ENCODE measurements at places on chromosomes 1 and 21. TPM values are rescaled to one million over a fixed set of nuclear protein-coding genes. Genes with fewer than 3 reads are reported as not detected.

The PBX1 gene
- total RNA-seq = 0.64 TPM

The LYPLA2 gene
- total RNA-seq = 37.4 TPM

The LRRC38 gene
- total RNA-seq = not detected

GRCh38 chr1:87201768-87202167 lies 126.9 kb upstream of the LMO4 start:
- no peak for DNase-seq

DNA sequence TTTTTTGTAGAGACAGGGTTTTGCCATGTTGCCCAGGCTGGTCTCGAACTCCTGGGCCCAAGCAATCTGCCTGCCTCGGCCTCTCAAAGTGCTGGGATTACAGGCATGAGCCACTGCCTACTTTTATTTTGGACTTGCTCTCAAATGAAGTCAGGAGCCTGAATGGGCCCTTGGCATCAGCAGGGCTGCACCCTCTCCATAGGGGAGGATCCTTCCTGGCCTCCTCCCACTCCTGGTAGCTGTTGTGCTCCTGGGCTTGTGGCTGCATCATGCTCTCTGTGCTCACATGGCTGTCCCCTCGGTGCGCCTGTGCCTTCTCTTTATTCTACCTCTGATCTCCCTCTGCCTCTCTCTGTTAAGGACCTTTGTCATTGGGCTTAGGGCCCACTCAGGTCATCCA lies 46.4 kb upstream of the DISP3 start:
- DNase-seq = no peak

GRCh38 chr1:230127105-230128054 lies 60.3 kb downstream of the GALNT2 start:
- DNase-seq = no peak

DNA sequence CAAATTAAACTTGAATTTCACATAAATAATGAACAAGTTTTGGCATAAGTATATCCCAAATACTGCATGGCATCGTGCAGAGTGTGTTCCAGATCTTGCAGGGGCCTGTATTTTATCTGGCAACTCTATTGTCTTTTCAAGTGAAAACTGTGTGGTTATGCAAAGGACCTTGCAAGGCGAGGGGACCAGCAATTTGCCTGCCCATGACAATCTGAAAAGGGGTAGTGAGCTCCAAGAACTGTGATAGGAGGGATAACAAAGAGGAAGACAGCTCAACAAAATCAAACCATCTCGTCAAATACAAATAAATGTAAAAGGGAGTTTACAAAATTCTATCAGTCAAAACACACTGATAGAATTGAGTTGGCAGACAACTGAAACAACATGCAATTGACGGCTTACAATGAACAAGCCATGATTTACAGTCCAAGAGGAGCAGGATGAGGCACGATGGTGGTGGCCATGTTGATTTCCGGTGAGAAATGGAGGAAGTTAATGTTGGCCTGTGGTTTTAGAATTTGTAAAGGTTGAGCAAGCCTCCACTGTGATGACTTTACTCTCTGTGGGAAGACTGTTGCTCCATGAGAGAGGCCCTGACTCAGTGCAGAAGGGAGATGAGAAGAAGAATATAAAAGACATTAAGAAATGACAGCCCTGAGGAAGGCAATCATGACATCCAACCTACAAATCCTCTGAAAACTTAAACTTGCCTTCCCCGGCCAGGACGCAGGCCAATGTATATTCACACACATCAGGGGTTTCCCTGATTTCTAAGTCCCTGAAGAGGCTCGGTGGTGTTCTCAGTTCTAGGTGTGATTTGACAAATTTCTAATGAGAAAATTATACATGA lies 132.2 kb downstream of the ADSS2 start:
- DNase-seq = no peak

DNA sequence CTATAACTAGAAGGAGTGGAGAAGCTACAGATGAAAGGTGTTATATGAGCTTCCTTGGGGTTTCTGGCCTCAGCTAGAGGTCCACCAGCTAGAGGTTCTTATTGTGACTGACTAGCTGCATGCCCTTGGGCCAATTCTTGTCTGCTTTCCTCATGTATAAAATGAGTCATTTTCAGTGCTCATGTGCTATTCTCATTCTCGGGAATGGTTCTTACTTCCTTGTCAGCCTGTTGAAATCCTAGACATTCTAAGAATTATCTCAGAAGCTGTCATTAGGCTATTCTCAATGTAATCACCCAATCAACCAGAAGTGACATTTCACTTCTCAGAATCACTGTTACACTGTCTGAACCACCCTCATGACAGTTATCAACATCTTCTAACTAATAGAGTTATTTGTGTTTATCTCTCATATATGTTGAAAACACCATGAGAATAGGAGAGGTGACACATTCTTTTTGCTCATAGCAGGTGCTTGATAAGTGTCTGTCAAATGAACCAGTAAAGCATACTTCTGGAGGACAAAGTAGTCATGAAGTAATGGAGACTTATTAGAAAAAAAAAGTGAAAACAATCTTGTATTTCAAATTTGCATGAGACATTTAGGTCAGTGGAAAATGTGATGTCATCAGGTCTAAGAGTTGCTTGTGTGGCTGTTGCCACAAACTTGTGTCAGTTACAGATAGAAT lies 122.8 kb upstream of the IVNS1ABP start:
- peak; percentile 3 for DNase-seq

GRCh38 chr1:35530168-35530567 lies 27.0 kb downstream of the KIAA0319L start:
- DNase-seq = no peak

GRCh38 chr1:119966020-119966419 lies 69.7 kb upstream of the ADAM30 start:
- DNase-seq = no peak

- no peak for DNase-seq
These were observed 58.7 kb upstream of the SIM2 start for GRCh38 chr21:36640174-36640720.

- no peak for DNase-seq
These were observed 136.5 kb upstream of the POU3F1 start for GRCh38 chr1:38183096-38183495.

- DNase-seq = no peak
These were observed 18.3 kb upstream of the CHI3L1 start for GRCh38 chr1:203204756-203205155.

Data from CD4-positive, alpha-beta T cell (primary cell).